ENCODE measurements at places on chromosomes 12 and 14.

- DNase-seq = peak; percentile 92
Observed at GRCh38 chr12:124392271-124392666, 97.4 kb downstream of the RFLNA start.

DNA sequence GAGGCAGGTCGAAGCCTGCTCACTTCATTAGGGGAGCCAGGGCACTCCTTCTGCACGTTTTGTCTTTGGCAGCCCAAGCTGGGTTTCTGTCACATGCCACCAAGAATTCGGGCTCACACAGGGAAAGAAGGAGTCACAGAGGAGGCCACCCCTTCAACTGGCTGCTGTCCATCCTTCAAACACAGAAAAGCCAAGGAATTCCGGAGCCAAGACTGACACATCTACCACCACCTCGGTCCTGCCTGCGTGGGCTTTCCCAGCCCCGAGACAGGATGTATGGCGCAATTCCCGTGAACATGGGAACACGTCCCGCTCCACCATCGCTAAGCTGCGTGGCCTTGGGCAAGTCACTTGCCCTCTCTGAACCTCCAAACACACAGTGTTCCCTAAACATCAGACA is 70.4 kb downstream of the NCOR2 start:
- DNase-seq = no peak

- no peak for DNase-seq
Observed at GRCh38 chr12:103715494-103715893, 125.5 kb downstream of the NT5DC3 start.

DNA sequence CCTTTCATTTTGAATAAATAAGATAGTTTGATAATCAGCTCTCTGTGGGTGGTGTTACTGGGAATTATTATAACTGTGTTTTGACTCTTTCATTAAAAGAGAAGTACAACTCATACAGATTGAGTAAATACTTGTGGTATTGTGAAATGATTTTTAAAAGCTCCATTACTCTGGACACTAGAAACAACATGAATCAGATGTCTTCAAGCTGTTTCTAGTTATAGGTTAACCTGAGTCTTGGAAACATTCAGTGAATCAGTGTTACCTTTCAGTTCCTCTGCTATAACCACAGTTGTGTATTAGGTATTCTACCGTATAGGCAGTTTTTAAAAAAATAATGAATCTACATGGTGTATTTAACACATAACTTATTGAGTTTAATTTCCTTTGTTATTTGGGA is 128.4 kb upstream of the SSTR1 start:
- no peak for DNase-seq

DNA sequence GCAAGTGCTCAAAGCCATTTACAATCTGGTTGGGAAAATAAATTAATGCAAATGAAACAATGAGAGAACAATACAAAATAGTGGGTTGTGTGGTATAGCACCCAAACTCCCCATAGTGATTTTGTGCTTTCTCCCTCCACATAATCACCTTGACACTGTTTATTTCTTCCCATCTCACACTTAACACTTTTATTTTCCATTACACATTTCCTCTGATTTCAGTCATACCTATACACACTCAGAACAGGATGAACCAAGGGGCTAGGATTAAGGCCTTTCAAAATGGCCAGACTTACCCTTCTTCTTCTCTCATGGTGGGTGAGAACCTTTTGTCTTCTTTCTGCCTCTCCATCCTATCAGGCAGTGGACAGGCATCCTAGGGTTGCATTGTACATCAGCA is 13.9 kb upstream of the PDE1B start:
- no peak for DNase-seq

- DNase-seq = no peak
Observed at GRCh38 chr14:23296012-23296777, 6.5 kb downstream of the PPP1R3E start.

GRCh38 chr12:106150555-106150954 is 11.8 kb upstream of the NUAK1 start:
- no peak for DNase-seq

GRCh38 chr14:20848316-20848954 is 42.8 kb upstream of the RNASE3 start:
- DNase-seq = no peak

DNA sequence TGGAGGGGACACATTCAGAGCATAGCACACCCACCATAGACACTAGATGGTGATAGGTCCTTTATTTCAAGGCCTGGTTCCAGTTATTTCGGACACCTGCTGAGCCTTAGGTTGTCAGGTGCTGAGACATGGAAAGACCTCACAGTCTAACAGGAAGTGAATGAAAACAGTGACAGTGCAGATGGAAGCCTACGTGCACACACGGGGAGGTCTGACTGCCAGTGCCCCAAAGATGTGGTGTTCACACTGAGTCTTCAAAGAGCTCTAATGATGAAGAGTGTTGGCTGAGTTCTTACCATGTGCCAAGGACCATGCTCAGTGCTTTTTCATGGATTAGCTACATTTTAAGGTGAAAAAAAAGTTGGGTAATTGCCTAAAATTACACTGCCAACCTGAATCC is 46.6 kb downstream of the CKB start:
- no peak for DNase-seq

GRCh38 chr14:33780035-33780434 is 170.8 kb downstream of the EGLN3 start:
- no peak for DNase-seq

DNA sequence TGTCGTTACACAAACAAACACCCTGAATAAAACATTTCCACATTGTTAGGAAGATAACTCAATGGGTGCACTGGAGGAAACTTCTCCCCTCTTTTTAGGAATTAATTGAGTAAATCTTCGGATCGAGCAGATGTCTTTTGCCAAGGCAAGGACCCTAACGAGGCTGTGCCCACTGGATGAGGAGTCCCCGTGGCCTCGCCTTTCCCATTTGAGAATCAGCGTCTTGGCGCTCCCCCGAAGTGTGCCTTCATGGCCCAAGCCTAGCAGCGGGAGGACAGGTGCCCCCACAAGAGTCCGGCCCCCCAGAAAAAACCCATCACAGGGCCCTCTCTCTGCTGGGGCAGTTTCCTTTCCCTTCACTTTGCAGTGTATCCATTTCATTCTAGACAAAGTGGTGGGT is 246.6 kb downstream of the BCL11B start:
- DNase-seq = no peak

- DNase-seq = peak; percentile 73
Observed at GRCh38 chr12:124391340-124392261, 96.7 kb downstream of the RFLNA start.

GRCh38 chr14:55777877-55778276 is 197.9 kb downstream of the KTN1 start:
- DNase-seq = no peak

- no peak for DNase-seq
Observed at GRCh38 chr12:104652910-104653309, 196.2 kb downstream of the CHST11 start.

GRCh38 chr12:92077530-92077929 is 68.1 kb downstream of the BTG1 start:
- DNase-seq = no peak

- no peak for DNase-seq
Observed at GRCh38 chr12:118328486-118329330, 44.0 kb downstream of the TAOK3 start.

DNA sequence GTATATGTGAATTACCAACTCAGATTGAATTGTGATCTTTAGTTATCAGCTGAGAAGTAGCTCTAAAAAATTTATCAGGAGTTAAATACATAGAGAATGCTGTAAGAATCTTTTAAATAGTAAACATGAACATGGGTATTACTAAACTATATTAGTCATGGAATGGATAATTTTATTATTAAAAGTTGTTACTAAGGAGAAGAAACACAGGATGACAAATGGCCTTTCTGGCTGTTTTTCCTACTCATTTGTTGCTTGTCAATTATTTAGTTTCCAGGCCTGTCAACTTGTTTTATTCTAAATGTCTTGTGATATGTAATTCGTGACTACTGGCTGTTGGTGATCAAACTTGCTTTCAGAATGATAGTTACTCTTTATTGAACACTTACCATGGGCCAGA is 58.7 kb downstream of the KTN1 start:
- no peak for DNase-seq

DNA sequence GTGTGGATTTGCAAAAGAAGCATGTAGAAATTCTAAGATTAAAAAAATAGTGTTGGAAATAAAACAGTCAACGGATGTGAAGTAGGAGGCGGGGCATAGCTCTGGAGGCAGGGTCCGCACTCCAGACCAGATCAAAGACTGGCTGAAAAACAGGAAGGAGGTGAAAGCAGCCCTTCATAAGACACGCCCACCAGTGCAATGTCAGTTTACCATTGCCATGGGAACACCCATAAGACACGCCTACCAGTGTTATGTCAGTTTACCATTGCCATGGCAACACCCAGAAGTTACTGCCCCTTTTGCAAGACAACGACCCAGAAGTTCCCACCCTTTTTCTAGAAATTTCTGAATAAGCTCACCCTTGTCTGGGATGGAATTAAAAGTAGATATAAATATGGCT is 87.1 kb downstream of the FZD10 start:
- DNase-seq = no peak

DNA sequence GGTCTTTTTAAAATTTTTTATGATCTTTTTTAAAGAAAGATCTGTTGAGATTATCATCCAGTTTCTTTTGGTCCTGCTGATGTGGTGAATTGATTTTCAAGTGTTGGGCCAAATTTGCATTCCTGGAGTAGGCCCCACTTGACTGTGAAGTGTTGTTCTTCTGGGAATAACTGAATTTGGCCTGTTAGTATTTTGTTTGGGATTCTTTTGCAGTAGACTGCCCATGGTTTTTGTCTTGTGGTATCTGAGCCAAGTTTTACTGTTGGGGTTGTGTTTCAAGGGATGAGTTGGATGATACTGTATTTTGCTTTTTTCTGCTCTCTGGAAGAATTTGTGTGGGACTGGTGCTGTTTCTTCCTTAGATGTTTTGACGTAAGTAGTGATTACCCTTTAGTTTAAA is 4.0 kb upstream of the SYCP3 start:
- DNase-seq = peak; percentile 27

DNA sequence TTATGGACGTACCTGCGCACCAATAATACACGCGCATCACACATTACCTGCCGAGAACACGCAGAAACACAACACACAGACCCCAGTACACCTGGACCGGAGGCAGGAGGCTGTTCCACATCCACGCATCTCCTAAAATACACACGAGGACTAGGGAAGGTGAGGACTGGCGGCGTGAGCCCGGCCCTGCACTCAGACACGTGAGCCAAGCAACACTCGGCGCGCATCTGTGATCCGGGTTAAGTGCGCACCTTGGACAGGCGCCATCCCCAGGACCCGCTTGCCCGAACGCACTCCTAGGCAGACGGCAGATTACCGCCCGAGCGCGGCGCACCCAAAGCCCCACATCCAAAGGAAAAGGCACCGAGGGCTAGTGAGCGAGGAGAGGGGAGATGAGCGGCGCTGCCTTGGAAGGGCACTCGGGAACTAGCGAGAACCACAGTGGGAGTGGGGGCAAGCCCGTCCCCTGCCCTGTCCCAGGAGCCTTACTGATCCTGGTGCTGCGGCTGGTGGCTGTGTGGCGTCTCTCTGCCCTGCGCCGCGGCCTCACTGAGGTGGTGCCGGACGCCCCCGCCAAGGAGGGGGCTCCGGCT is 417 bp downstream of the GLS2 start:
- peak; percentile 49 for DNase-seq

GRCh38 chr12:50572287-50572686 is 67.5 kb downstream of the DIP2B start:
- DNase-seq = peak; percentile 63

- DNase-seq = peak; percentile 44
Observed at GRCh38 chr12:18967814-18968213, 161.7 kb upstream of the PLEKHA5 start.

DNA sequence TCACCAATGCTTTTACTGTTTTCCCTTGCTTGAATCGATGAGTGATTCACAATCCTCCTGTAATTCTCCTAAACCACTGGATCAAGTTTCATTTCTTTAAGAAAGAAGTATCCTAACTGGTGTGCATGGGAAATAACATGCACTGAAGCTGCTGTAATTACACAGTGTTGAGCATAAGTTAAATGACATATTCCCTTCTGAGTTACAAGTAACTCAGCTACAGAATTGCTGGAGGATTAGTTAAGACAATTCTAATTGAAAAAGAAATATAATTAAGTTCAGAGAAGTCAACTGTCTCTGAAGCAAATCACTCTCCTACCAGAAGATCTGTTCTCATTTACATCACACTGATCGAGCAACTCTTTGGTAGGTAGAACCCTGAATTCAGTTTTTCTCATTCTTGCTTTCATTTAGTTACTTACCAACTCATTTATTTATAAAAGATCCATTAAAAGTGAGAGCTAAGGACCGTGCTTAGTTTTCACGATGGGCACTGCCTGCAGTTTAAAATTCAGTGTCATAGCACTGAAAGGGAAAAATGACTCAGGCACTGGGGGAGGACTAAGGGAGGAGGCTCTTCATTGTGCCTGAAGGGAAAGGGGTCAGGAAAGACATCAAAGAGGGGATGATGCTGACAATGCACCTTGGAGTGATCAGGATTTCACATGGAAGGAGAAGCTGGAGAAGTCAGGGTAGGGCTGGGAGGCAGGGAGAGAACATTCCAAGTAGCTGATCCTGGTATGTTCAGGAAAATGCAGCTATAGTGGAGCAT is 327.2 kb downstream of the EMP1 start:
- peak; percentile 5 for DNase-seq

DNA sequence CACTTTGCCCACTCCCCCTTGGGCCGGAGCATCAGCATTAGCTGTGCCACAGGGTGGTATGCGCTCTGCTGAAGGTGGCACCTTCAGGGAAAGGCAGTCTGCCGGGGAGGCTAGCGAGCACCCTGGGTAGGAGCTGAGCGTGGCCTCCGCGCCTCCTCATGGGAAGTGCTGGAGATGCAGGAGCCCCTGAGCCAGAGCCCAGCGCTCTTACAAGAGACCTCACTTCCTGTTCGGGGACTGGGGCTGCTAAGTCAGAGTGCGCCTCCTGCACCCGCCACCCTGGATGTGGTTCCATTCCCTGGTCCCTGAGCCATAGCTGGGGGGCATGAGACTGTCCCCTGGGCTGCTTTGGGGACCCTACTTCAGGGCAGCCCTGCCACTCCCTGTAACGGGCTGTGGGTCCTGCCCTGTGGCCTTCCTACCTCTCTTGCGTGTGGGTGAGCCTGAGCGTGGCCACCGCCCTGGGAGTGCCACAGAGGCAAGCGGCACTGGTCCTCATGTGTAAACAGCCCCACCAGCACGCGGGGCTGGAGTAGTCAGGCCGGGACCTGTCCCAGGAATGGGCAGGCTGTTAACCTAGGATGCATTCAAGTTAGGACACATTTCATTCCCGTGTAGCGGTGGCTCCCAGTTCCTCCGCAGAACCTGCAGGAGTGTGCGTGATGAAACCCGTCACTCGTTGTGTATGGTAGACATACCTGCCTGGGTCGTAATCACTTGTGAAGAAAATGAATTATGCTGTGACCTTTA is 19.4 kb downstream of the COA8 start:
- DNase-seq = no peak

DNA sequence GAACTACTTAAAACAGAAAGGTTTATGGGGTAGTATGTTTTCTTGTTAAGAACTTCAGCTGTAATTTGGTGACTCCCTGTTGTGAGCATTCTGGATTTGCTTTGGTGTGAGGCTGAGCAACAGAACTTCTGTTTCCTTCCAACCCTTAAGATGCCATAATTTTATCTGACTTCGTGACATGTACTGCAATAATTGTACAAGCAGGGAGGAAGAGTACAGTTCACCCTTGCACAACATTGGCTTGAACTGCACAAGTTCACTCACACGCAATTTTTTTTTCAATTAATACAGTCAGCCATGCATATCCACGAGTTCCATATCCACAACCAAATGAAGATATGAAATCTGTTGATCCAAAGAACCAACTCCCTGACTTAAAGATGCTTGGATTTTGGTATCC is 42.9 kb upstream of the ANKS1B start:
- DNase-seq = no peak

GRCh38 chr12:24742378-24742777 is 206.5 kb downstream of the BCAT1 start:
- no peak for DNase-seq
